ENCODE measurements at places on chromosomes 3 and 15. TPM values are rescaled to one million over a fixed set of nuclear protein-coding genes. Genes with fewer than 3 reads are reported as not detected.

Gene UTS2B
- 0.55 TPM for total RNA-seq

Gene NEK10
- 1.4 TPM for total RNA-seq

Gene OR5K2
- total RNA-seq, result not detected

Gene C3orf70
- 0.64 TPM for total RNA-seq

Gene MAGEL2
- total RNA-seq, result 11.2 TPM

Gene GOLGA6D
- total RNA-seq, result 2.6 TPM

Gene POPDC2
- 0.53 TPM for total RNA-seq

GRCh38 chr3:71549951-71550350 is 33.6 kb downstream of the FOXP1 start:
- peaks cover 5% of the 10 kb centered on the region for H3K4me1 ChIP-seq
- no peak for DNase-seq
- H3K36me3 ChIP-seq, result no peaks in the 10 kb centered on the region
- no peak overlapping the region for H3K4me3 ChIP-seq
- no peak overlapping the region for H3K27ac ChIP-seq

DNA sequence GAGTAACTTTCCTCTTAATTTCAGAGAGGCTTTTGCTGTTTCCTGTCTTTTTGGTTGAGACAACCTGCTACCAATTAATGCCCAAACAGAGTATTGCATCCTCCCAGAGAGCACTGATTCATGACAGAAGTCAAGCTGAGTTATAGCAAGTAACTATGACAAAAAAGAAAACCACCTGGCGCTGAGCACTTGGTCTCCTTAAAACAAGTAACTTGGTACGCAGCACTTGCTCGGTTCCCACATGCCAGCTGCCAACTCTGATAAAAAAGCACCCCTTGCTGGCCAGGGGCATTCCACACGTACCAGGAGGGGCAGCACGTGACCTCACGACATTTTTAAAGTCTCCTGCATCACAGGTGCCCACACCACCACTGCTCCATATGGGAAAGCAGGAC is 13.5 kb upstream of the MYO5C start:
- no peak overlapping the region for H3K27ac ChIP-seq
- no peak for DNase-seq
- no peaks in the 10 kb centered on the region for H3K4me1 ChIP-seq
- H3K27me3 ChIP-seq, result no peaks in the 10 kb centered on the region
- peaks cover 3% of the 10 kb centered on the region for H3K36me3 ChIP-seq
- no peak overlapping the region for H3K4me3 ChIP-seq

DNA sequence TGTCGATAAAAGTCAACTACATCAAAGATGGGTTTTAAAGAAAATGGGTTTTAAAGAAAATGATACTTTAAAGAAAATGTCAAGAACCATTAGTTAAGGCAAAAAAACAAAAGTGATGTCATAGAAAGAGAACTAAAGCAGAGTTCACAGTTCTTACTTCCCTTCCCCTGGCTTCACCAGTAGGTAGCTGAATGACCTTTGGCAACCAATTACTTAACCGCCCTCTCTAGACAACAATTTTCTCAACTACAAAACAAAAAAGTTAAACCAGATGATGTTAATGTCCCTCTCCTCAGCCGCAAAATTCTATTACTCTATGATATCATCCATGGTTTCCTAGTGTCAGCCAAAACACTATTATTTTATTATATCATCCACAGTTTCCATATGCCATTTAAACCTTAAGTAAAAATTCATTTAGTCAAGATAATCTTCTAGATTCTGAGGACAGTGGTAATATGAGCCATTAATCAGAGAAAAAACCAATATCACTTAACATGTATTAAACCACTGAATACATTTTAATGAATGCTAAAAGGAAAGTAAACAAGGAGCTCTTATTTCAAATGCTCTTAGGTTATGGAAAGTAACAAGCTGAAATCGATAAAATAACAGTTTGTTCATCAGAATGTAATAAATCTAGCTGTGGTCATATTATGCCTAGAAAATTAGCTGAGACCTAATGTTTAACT is 13.1 kb downstream of the RYK start:
- H3K27ac ChIP-seq, result no peak overlapping the region
- no peak overlapping the region for H3K4me3 ChIP-seq
- DNase-seq, result no peak
- H3K36me3 ChIP-seq, result no peaks in the 10 kb centered on the region

GRCh38 chr3:120113128-120114116 is 19.2 kb upstream of the GSK3B start:
- H3K36me3 ChIP-seq, result peaks cover 14% of the 10 kb centered on the region
- H3K27me3 ChIP-seq, result no peaks in the 10 kb centered on the region
- no peak for DNase-seq

DNA sequence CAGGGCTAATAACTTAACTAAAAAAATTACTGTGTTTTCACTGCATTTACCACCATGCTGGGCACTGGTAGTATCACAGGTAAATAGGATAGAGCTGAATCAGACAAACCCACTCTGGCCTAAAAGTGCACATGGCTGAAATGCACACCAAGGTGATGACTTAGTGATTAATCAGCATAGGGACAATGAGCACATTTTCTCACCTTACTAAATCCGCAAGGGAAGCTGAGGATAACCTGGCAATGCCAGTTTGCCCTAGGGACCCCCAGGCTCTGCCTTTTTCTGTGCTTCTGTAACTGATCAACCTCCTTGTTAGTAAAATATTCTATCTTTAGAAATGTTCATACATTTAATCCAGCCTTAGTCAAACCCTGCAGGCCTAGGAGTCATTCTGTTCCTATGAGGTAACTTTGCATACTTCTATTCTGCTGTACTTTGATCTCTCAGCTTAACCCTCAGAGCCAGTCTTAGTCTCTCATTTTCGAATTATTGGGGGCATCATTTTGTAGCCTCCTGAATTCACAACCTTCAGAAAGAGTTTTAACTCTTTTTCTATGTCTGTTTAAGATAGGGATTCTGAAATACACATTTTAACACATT is 562.9 kb upstream of the KCNMB2 start:
- no peaks in the 10 kb centered on the region for H3K4me1 ChIP-seq
- H3K4me3 ChIP-seq, result no peak overlapping the region
- no peaks in the 10 kb centered on the region for H3K36me3 ChIP-seq
- H3K27me3 ChIP-seq, result no peaks in the 10 kb centered on the region

DNA sequence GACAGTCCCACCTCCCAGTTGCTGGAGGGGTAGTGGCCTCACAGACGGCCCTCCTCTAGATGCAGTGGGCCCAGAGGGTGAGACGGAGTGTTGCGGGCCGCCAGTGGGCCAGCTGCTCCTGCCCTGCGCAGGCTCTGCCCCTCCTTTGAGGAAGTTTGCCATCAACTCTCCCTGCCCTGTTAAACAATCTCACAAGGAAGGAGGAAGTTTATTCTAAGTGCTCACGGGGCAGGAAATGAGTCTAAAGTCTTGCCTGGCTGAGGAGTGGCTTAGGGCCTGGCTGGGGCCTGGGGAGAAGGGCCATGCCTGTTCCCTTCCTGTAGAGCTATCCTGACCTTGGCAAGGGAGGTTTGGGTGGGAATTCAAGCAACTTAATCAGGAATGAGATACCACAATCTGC is at the start of gene FAM3D:
Gene FAM3D, minus strand, starts transcription at position 92 of the 400 bp plus-strand sequence. CDS start 11,211 bp downstream, outside the sequence.
- no peak within 1 kb of the TSS for H3K4me3 ChIP-seq
- H3K36me3 ChIP-seq, result peaks cover 2% of the 10 kb centered on the region
- peaks cover 8% of the 10 kb centered on the region for H3K4me1 ChIP-seq
- no peaks in the 10 kb centered on the region for H3K27me3 ChIP-seq
- DNase-seq, result no peak

- no peak overlapping the region for H3K27ac ChIP-seq
- DNase-seq, result peak; percentile 22
- peaks cover 18% of the 10 kb centered on the region for H3K36me3 ChIP-seq
- no peak overlapping the region for H3K4me3 ChIP-seq
These were observed 285.0 kb downstream of the CLSTN2 start for GRCh38 chr3:140219923-140220452.

DNA sequence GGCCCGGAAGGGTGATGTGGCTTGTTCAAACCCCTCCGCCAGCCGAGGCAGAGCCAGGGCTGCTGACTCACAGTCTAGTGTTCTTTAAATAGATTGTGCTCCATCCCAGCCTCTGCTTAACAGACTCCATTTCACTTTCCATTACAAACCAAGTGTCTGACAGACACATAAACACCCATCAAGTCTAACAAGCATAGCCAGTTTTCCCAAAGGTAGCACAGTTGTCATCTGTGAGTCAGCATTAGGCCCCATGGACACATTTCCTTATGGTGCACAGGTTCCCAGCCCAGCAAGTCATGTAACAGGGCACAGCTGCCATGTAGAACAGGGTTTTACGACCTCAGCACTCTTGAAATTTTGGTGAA is 109.9 kb upstream of the RAP2B start:
- no peaks in the 10 kb centered on the region for H3K36me3 ChIP-seq
- H3K4me3 ChIP-seq, result no peak overlapping the region
- H3K27me3 ChIP-seq, result no peaks in the 10 kb centered on the region

- peaks cover 5% of the 10 kb centered on the region for H3K36me3 ChIP-seq
- no peaks in the 10 kb centered on the region for H3K27me3 ChIP-seq
- H3K4me1 ChIP-seq, result peaks cover 5% of the 10 kb centered on the region
These were observed 46.7 kb upstream of the HEG1 start for GRCh38 chr3:125102470-125102869.

DNA sequence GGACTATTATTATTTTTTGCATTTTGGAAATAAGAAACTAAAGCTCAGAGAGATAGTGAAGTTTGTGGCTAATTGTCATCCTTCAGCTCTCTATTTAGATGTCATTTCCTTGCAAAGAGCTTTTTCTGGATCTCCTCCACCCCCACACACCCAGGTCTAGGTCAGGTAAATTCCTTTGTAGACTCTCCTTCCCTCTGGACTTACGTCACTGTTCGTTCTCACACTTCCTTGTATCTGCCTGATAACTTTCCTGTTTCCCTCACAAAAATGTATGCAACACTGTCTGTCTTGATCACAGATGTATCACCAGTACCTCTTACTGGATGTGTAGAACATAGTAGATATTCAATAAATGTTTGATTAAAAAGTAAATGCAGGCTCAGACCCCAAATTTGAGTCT is 6.1 kb upstream of the MB21D2 start:
- no peak overlapping the region for H3K4me3 ChIP-seq
- no peak overlapping the region for H3K27ac ChIP-seq
- no peaks in the 10 kb centered on the region for H3K27me3 ChIP-seq
- peaks cover 59% of the 10 kb centered on the region for H3K4me1 ChIP-seq
- DNase-seq, result no peak

DNA sequence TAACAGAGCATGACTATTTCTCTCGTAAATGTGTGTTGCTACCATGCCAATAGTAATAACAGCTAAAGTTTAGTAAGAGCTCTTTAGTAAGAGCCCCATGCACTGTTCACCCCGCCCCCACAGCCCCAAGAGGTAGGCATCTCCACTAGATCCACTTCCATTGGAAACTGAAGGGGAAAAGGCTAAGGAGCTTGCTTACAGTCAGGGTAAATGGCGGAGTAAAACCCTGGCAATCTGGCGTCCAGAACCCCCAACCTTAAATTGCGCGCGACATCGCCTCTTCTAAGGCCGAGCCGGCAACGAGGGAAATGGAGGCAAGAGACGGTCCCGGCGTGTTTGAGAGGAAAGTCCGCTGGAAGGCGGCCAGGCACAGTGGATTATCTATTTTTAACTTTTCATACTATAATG is 654 bp upstream of the C3orf38 start:
- H3K4me1 ChIP-seq, result peaks cover 20% of the 10 kb centered on the region
- H3K4me3 ChIP-seq, result peak overlapping the region; percentile 95
- no peaks in the 10 kb centered on the region for H3K27me3 ChIP-seq
- peaks cover 7% of the 10 kb centered on the region for H3K36me3 ChIP-seq

- H3K4me3 ChIP-seq, result no peak overlapping the region
- no peaks in the 10 kb centered on the region for H3K4me1 ChIP-seq
- no peak overlapping the region for H3K27ac ChIP-seq
- no peaks in the 10 kb centered on the region for H3K36me3 ChIP-seq
These were observed 58.9 kb downstream of the TMEM41A start for GRCh38 chr3:185439745-185440466.

- no peaks in the 10 kb centered on the region for H3K36me3 ChIP-seq
- H3K27me3 ChIP-seq, result peaks cover 18% of the 10 kb centered on the region
- no peak for DNase-seq
- peaks cover 37% of the 10 kb centered on the region for H3K4me1 ChIP-seq
- H3K4me3 ChIP-seq, result no peak overlapping the region
These were observed 2.6 kb downstream of the CLDN1 start for GRCh38 chr3:190319660-190320059.

GRCh38 chr3:167813169-167814123 is 77.9 kb downstream of the SERPINI1 start:
- DNase-seq, result no peak
- H3K27me3 ChIP-seq, result no peaks in the 10 kb centered on the region
- no peaks in the 10 kb centered on the region for H3K36me3 ChIP-seq
- H3K4me1 ChIP-seq, result no peaks in the 10 kb centered on the region
- no peak overlapping the region for H3K27ac ChIP-seq

DNA sequence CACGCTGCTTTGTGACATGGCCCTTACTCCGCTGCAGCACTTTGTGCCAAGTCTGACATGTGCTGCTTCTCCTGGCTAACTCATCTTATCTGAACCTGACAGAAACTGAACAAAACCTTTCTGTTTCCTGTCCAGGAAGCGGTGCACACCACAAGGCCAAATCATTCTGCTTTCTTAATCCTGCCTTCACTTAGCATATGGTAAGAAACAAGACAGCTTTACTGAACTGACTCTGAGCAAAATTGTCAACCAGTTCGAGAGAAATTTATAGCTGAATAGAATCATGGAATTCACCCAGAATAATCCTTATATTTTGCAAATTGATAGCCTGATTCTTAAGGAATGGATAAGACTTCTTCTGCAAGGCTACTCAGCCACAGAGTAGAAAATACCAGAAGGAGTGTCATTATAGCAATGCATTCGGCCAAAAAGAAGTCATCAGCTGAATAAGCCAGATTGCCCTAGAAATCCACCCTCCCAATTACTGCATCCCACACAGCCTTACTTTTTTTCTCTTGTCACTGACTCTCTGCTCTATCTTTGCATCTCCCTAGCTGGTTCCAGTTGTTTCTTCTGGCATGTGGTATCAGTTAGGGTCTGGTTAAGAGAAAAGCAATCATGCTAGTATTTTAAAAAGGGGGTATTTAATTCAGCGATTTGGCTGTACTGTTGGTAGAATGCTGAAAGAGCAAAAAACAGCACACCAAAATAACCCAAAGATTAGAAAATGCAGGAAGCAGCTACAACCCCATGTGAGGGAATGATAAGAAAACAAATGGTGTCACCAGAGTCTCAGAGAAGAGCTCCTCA is 41.6 kb upstream of the STRIT1 start:
- no peak overlapping the region for H3K4me3 ChIP-seq
- no peak overlapping the region for H3K27ac ChIP-seq
- no peak for DNase-seq
- H3K36me3 ChIP-seq, result no peaks in the 10 kb centered on the region
- no peaks in the 10 kb centered on the region for H3K27me3 ChIP-seq

- peaks cover 6% of the 10 kb centered on the region for H3K36me3 ChIP-seq
- peaks cover 77% of the 10 kb centered on the region for H3K4me1 ChIP-seq
- H3K4me3 ChIP-seq, result peak overlapping the region; percentile 57
- peak; percentile 66 for DNase-seq
These were observed 55.9 kb downstream of the ARHGAP31 start for GRCh38 chr3:119350114-119350513.

DNA sequence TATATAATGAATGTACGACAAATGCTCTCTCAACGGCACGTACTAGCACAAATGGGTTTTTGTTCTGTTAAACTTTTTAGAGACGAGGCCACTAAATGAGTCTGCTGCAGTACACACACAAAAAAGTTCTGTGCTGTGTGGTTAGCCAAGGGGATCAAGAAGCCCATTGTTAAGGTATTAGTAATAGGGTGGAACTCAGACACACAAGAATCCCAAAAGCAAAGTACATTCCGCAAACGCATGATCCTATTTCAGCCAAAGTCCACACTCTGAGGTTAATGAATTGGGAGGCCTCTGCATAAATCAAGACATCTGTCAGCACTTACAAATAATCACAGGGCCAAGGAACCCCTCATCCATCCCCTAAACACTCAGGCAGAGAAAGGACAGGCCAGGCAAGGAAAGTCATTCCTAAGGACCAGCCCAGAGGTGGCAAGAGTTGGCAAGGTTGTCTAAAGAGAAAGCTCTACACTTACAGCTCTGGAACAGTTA is 12.1 kb downstream of the OSBPL10 start:
- H3K27me3 ChIP-seq, result no peaks in the 10 kb centered on the region
- DNase-seq, result no peak

All from WTC11 (cell line).